Dermis blood vessel endothelial cell (primary cell): ENCODE measurements at places on chromosomes 7 and 10. TPM values are rescaled to one million over a fixed set of nuclear protein-coding genes. Genes with fewer than 3 reads are reported as not detected.

PLA2G12B gene
- 0.09 and 0.17 TPM in 2 replicates for total RNA-seq

GRCh38 chr7:37174460-37174859 is 274.2 kb downstream of the ELMO1 start:
- DNase-seq = no peak

DNA sequence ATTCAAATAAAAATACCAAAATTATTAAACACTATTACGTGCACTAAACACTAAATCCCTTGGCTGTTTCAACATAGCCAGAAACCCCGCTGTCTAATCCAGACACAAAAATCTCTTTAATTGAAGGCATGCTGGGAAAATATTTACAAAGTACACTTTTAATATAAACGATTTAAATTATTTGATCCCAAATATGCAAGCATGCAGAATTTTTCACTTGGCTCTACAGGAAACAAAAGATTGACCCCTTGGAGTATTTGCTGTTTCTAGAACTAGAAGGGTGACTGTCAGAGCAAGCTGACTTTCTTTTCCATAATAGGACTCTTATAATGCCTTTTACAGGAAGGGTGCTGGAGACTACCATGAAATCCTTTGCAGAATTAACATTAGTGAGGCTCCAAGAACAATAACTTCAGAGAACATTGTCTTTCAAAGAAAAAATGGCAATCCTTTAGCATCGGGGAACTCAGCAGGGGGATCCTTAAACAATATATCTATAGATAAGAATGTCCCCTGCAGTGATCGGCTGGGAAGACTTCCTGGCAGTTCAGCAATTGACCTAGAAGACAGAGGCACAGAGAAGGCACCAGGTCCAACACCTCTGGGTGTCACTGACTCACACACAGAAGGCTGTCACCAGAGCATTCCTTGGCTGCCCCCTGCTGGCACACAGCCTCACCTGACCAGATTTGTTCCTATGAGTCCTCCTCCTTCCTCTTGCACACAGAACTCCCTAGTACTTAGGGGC is 55.8 kb upstream of the MRLN start:
- DNase-seq = peak; percentile 84

SLC26A3 gene
- total RNA-seq = not detected in 2 replicates

ZNF727 gene
- under 0.01 and 0.14 TPM in 2 replicates for total RNA-seq
